ENCODE measurements at places on chromosomes 2 and 18.
A peak's percentile ranks its signal among the peaks of the same experiment; 100 is the strongest.

GRCh38 chr18:74509856-74510769 lies 13.9 kb downstream of the CNDP2 start:
- no peak for DNase-seq

DNA sequence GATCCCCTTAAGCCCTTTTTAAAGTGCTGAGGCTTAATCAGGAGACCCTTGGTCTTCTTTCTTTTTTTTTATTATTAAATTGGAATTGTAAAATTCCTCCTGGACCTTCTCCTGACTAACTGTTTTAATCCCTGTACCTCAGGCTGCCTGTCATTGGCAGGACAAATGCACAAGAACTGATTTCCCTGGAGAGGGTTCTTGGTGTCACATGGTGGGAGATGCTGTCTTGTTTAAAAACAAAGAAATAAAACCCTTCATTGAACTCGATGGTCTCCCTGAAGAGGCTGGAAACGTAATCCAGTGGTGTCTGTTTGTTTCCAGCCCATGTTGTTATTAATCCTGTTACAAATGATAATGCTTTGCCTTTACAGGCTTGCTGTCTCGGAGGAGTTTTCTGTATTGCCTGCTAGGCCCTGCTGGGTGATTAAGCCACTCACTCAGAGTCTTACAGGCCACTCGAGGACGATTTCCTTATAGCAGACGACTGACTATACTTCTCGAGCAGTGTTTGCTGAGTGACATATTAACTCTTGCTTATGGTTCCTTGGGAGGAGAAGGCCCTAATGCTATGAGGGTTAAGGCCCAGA lies 100.5 kb upstream of the MGAT5 start:
- no peak for DNase-seq

- no peak for DNase-seq
Measured at GRCh38 chr2:222577341-222577740, 78.6 kb downstream of the FARSB start.

DNA sequence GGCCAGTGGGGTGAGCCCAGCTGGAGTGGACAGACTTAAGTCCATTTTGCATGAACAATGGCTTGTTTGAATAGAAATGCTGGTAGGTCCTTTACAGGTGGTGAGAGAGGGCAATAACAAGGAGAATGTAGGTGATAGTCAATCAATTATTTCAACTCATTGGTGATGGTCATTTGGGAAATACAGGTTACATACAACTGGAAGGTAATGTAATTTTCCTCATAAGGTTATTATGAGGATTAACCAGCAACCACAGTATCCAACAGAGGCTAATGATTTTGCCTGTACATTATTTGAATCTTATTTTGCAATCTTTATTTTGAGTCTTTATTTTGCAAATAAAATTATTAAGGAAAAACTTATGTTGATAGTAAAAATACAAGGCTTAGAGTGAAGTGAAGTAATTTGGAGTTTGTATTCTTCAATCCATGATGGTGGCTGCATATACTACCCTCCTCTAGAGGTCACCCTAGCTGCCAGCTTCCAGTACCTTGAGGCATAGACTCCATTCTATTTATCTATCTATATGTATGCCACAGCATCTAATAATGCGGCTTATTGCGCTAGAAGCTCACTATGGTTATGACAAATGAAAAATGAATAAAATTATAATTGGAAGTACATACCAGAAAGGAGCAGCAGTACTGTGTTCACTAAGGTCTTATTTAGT lies 20.5 kb upstream of the HNMT start:
- DNase-seq, result no peak

GRCh38 chr2:237663517-237664110 lies 36.2 kb downstream of the LRRFIP1 start:
- no peak for DNase-seq

GRCh38 chr2:41926614-41927580 lies 120.9 kb upstream of the PKDCC start:
- DNase-seq, result no peak

DNA sequence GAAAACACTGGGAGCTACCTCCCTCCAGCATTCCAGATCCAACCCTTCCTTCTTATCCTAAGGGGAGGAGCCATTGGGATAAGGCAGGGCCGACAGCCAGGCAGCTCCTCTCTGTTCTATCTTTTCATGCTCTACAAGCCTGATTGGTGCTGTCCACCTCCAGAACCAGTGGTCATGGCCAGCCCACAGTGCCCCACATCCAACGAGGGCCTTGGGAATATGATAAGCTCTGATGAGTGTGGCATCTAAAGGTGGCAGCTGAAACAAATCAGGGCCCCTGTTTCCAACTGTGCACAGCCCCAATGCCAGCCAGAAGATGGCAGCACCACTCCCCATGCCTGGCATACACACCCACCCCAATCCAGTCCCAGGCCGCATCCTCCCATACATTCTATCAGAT lies 329.3 kb downstream of the C1D start:
- DNase-seq, result no peak

DNA sequence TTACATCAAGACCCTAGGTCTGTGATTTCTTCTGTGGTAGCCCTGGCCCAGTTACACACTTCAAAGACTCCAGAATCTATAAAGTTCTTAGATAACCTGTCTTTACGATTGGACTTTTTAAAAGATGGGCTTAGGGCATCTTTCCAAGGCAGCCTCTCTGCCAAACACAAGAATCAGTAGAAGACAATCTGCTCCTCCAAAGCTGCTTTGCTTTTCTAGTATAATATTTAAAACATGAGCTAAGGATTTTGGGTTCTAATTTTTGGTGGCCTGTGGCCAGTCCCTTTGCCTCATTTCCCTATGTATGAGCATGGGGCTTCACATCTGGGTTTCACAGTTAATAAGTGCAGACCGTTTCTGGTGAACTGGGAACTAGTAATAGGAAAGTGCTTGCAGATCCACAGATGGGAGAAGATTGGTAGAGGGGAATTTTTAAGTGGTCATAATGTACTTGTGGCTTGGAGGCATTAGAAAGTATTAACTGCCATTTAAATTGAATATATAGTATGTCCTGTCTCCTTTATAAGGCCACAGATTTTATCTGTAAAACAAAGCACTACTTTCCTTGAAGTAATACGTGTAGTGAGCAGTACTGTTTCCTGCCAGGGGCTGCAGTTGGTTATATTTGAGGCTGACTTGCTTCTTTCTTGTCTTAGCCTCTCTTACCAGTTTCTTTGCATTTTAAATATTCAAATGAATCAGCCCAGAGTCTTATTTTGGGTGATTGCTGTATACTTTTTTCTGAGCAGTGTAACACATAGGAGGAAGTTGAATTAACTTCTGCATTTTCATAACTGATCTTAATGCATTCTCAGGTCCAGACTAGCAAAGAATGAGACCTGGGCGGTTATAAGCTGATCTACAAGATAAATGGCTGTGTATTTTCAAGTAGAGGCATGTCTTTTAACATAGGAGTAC lies 1.5 kb downstream of the ARPC2 start:
- DNase-seq, result no peak

- DNase-seq, result no peak
Measured at GRCh38 chr2:28755421-28755820, 3.8 kb downstream of the PPP1CB start.

- no peak for DNase-seq
Measured at GRCh38 chr2:161085149-161085548, 75.1 kb upstream of the TANK start.

- no peak for DNase-seq
Measured at GRCh38 chr18:62446511-62446910, 76.3 kb upstream of the ZCCHC2 start.

- no peak for DNase-seq
Measured at GRCh38 chr18:21146016-21146415, 34.4 kb upstream of the ROCK1 start.

DNA sequence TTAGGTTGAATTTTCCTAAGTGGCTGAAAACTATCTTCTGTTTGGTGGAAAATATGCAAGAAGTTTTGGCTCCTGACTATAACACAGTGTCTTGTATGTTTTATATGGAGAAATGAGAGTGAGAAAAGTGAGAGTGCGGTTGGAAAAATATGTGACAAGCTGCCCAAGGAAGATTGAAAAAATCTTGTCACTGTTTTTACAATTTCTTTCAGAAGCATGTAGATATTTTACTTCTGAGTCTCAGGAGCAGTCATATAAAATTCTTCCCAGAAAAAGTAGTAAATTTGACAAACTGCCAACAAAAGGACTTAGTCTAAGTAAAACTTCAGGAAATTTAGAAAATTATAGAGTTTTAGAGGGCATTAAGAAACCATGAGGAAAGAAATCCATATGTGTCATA lies 19.4 kb upstream of the RMND5A start:
- no peak for DNase-seq

DNA sequence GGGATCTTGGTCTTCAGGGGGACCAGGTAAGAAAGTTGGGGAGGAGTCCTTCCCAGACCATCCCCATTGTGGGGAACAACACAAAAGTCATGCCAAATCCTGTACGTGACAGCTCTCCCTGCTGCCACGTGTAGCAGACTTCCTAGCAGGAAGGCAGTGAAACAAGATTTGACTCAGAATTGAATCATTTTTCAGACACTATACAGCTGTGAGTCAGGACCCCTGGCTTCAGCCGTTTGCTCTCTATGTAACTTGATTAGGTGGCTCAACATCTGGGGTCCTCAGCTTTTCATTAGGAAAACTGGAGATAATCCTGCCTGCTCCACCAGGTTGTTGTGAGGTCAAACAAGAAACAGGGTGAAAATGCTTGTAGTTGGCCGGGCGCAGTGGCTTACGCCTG lies 32.9 kb upstream of the PDCL3 start:
- DNase-seq, result no peak

DNA sequence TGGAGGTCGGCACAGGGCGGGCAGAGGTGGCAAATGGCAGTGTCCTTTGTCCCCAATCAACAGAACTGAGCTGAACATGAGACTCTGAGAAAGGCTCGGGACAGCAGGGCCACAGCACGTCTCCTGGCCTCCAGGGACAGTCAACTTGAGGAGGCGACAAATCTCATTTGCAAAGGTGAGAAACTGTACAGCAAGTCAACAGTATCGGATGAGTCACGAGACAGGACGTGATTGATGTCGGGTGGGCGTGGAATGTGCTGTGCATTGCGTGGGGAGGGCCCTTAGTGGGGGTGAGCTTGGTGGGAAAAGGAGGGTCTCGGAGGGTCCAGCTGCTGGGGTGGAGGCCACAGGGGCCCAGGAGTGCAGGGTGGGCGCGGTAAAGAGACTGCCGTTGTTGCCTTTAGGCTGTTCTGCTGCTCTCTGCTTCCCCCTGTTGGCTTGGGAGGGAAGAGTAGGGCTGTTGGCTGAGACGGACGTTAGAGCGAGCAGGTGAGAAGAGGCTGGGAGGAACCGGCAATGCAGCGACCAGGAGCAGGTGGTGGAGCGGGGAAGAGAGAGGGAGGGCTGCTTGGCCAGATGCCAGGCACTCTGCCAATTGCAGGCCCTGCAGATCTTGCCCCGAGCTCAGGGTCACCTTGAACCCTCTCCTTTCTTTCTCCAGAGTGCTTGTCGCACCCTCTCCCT lies 164.3 kb downstream of the BCL2 start:
- peak; percentile 57 for DNase-seq

GRCh38 chr18:55316486-55317184 lies 271.4 kb downstream of the TCF4 start:
- no peak for DNase-seq

GRCh38 chr2:202815548-202816360 lies 55.8 kb downstream of the ICA1L start:
- no peak for DNase-seq

DNA sequence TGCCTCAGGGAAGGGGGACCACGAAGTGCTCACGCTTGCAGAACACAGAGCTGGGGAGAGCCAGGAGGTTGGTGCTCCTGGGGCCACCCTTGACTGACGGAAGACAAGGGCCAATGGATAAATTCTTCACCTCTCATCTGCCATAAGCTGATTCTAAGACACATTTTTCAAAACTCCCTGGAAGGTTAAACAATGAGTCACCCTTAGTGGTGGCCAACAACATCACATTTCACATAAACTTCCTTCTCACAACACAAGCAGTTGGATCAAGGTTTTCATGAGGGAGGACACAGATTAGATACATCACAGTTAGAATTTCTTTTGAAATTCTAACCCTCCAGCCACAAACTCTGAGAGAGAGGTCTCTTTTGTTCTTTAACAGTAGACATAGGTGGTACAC lies 713.6 kb upstream of the POU3F3 start:
- DNase-seq, result no peak

DNA sequence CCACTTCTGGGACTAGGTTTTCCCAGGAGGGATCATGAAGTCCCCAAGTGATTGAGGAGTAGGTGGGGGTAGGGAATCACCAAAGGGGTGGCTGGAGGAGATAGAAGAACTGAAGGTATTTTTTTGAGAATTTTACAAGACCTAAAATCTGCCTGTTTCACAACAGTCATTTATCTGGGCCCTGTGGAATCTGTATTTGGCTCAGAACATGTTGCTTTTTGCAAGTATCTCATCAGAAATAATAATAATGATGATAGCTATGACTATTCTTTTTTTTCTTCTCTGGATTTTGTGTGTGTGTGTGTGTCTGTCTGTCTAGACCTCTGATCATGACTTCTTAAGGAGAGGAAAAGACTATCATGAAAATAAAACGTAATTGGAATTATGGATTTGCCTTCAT lies 13.9 kb downstream of the STON1 start:
- DNase-seq, result no peak

DNA sequence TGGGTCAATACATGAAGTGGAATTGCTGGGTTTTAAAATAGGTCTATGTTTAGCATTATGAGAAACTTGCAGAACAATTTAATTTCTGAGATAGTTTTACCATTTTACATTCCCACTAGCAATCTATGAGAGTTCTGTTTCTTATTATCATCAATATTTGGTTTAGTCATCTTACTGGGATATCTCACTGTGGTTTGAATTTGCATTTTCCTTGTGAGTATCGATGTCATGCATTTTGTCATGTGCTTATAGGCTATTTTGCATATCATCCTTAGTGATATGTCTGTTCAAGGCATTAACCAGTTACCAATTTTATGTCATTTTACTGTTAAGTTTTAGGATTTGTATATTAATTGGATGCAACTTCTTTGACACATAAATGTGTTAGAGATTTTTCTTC lies 204.4 kb downstream of the MCFD2 start:
- no peak for DNase-seq

DNA sequence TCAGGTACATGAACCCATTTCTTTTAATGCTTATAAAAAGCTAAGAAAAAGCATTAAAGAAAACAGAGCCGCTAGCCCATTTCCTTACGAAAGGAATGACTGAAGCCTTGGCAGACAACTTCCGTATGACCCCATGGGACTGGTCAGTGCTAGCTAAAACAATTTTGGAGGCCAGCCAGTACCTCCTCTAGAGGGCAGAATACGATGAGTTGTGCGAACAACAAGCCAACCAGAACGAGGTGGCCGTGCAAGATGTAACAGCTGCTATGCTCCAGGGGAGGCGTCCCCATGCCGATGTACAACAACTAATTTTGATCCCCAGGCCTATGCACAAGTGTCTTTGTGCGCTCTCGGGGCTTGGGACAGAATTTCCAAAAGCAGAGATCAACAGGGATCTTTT lies 16.7 kb downstream of the MAP3K2 start:
- DNase-seq, result no peak

- no peak for DNase-seq
Measured at GRCh38 chr2:61018318-61018755, 282 bp upstream of the PUS10 start.

GRCh38 chr2:108401800-108402199 lies 24.0 kb downstream of the SULT1C4 start:
- DNase-seq, result no peak

All from stimulated activated CD4-positive, alpha-beta T cell treated with anti-CD3 and anti-CD28 coated beads, Interleukin-1b, Interleukin-23, amount 100 ng/mL, for 1 hour (primary cell).